ENCODE measurements at places on chromosomes 16 and 17.

DNA sequence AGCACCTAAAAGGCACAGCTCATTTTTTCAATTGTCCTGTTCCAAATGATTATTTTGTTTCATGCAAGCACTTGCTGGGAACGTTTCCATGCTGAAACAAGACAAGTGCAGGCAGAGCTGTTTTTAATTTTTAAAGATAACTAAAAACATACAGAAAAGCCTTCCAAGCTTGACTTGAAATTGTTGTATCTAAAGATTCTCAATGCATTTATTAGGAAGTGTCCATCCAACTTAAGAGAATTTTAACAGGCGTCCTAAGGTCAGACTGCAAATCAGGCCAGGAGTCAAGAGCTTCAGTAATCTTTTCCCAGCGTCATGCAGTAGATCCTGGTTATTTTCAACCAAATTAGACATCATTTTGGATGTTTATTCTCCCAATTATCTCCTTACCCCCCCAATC lies 702.8 kb downstream of the KCNJ2 start:
- DNase-seq = no peak

- DNase-seq = no peak
Measured at GRCh38 chr17:10041916-10042588, 137.0 kb upstream of the RCVRN start.

DNA sequence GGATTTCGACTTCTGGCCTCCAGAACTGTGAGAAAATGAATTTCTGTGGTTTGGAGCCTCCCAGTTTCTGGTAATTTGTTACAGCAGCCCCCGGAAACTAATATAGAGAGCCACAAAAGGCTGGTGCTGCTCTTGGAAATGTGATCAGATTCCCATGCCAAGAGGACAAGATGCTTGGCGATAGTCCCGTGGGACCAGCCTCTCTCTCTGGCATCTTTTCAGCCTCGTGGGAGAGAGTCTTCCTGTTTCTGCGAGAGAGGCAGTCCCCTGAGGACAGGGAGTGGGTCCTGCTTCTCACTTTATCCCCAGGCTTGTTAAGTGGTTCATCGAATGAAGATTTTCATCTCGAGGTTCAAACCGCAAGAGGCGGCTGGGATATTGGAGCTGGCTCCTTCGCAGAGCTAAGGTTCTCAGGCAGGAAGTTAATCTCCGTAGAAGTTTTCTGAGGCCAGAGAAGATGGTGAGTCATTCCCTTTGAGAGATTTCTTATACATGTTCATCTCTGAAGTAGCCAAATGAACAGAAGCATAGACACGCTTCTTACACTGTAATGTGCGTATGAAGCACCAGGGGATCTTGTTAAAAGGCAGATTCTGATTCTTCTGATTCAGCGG lies 211.6 kb upstream of the SDK2 start:
- DNase-seq = no peak

DNA sequence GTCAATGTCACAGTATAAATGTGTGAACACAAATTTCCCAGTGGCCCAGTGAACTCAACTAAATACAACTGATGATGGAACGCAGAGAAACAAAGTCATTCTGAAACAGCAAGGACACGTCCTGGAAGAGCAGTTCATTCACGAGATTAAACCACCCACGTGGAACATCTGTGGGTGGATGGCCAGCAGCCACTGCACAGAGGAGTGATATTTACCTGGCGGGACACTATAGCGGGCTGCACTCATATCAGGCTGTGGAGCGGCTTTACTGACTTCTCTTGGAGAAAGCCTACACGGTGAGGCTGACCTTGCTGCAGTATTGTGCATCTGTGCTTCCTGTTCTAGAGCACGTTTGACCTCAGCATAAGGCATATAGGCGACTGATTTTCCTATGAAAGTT lies 87.3 kb downstream of the TTC19 start:
- DNase-seq = no peak

DNA sequence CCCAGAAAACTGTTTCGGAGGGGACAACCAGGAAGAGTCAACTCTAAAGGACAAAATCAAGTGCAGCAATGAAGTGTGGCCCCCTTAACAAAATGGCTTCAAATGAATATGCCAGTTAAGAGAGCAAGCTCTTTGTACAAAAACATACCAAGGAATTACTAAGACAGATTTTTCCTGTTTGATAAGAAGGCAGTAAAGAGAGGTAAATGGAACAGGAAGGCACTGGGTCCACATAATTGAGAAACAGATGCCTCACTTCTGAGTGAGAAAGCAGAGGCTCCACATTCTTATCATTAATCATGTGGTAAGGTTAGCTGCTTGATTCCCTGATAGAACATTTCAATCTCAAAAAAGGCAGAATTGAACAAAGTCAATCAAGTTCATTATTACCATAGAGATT lies 44.9 kb downstream of the MBTD1 start:
- no peak for DNase-seq

GRCh38 chr17:80292521-80292971 lies 31.9 kb downstream of the RNF213 start:
- DNase-seq = no peak

DNA sequence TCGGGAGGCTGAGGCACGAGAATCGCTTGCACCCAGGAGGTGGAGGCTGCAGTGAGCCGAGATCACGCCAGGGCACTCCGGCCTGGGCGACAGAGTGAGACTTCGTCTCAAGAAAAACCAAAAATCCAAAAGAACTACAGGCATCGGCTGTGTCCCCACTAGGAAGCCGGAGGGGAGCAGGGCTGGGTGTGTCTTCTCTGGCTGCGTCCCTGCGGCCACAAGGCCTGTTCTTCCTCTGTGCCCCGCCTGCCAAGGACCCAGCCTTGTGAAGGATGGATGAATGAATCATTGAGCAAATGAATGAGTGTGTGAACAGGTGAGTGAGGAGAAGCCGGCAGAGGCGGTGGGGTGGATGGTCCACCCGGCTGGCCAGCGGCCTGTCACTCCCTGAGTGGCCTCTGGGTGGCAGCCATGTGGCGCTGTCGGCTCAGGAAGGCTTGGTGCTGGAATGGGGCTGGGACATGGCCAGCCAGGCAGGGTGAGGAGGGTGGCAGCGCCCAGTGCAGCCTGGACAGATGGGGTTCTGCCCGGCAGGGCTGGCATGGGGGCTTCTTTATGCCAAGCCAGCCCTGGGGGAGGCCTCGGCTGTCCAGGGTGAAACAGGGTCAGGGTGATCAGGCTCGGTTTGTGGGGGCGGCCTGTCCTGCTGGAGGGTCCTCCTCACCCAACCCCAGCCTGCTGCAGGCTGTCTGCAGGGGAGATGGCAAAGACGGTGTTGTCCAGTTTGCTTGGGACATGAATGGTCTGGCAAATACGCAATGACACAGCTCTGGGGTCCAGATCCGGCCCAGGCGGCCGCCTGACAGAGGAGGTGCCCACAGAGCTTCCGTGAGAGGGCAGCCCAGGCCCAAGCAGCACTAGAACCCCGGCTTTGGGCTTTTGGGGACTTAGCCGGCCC lies 21.7 kb downstream of the SLC25A10 start:
- DNase-seq = no peak

GRCh38 chr16:75622761-75623605 lies at the start of gene ADAT1:
ADAT1 (minus strand) TSS chr16:75623281; CDS start chr16:75620799, 2,482 bp downstream.
- DNase-seq = peak; percentile 97

DNA sequence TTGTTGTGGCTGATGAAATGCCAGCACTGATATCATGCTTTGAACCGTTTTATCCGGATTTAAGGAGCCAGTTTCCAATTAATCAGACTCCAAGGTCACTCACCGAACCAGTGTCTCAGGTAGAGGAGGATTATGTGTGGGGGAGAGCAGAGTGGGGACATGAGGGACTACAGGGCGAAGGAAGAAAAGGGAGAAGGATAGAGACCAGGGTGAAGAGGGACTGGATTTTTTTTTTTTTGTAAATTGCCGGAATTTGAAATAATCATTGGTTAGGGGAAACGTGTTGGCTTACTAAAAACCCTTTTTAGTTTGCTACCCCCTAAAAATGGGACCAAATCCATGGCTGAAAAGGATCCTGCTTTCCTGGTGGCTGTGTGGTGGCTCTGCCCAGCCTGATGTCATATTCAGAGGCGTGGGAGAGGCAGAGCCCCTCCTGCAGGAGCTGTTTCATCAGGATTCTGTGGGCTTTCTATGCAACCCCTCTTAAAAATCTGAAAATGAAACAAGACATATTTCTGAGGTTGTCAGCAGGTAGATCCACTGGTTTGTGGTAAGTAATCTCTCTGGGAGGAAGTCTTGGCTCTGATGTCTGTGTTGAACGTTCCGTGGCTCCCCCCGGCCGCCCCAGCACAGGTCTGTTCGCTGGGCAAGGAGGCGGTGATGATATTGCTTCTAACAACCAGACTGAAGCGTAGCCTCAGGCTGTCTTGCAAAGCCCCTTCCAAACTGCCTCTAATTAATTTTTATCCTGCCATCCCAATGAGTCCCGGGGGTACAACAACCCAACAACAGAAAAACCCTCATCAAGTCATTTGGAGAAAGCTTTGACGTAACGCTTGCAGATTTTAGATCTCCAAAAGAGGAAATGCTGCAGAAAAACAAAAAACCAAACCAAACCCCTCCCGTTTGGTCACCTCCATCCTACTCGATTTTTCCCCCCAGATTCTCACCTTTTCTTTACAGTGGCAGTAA lies 143.0 kb upstream of the ZFHX3 start:
- DNase-seq = no peak

DNA sequence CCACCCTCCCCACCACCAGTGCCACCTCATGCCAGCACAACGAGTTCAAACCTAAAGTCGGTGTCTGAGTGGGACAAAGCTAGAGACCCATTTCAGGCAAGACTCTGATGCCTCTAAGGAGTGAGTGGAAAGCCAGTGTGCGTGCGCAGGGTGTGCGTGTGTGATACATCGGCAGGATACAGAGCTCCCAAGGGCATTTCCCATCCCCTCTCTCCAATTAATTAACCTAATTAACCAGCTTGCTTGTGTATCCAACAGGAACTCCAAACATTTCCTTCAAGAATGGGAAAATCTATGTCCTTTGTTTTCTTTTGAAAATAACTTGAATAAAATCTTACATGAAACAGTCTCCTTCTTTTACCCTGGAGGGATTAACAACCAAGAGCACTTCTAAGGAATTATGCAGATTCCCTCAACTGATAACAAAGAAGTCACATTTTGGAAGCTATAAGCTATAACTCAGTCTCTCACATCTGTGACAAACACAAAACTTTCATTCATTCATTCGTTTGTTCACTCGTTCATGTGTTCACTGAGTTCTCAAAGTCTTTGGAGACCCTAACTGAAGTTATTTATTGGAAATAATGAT lies 9.9 kb downstream of the ATPAF2 start:
- no peak for DNase-seq

DNA sequence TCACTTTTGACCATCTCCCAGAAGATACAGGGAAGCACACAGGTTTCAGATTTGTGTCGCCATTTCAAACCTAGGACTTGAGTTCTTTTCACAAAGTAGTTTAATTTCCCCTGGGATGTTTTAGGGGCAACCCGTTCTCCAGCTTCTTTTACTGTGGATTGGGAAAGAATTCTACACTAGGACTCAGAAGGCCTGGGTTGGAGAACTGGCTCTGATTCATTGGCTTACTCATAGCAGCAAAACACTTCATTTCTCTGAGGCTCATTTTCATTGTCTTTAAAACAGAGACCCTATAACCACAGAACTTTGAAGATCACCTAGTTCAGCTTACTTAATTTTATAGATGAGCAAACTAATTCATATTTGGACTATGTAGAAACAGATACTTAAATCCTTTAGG lies 175.9 kb upstream of the SALL1 start:
- DNase-seq = no peak

DNA sequence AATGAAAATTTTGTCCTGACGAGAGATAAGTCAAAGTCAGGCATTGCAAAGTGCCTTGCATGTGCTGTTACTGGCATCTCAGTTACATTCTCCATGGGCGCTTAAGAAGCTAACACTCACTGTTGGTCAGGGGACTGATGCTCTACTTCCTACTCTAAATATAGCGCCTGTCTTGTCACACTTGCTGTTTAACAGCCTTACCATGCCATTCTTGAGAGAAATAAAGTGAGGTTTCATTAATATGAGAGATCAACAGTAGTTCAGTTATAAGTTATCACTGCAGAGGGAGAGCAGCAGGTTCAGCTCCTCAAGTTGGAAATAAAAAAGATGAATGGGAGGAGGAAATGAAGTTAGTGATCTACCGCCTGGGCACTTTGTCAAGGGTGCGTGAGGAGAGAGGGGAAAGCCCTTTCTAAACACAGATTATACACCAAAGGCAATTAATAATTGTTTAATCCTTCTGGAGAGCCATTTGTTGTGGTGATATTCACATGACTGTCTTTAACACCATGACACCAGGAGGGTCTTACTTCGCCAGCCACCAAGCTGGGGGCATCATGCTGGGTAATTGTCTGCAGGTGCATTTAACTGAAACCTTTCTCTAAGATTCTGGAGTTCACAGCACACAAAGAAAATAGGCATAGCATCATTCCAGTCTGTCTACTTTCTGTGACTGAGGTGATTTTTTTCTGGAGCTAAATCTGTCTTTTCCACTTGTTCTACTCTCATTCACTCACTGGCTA lies 568.7 kb upstream of the HSBP1 start:
- DNase-seq = no peak

DNA sequence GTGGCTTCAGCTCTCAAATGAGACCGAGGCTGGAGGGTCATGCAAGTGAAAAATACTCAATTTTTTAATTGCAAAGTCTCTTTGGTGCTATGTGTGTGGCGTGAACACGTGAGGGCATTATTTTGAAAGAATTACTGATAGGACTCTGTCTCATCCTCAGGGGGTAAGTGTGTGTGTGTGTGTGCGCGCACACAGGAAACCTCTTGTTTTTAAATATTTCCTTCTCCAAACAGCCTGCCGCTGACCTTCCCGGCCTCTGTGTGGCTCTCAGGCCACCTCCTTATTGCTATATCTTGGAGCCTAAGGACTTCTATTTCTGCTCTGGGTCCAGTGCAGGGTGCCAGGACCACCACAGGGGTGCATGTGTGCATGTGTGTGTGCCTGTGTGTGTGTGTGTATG lies 99.7 kb downstream of the CMIP start:
- no peak for DNase-seq

DNA sequence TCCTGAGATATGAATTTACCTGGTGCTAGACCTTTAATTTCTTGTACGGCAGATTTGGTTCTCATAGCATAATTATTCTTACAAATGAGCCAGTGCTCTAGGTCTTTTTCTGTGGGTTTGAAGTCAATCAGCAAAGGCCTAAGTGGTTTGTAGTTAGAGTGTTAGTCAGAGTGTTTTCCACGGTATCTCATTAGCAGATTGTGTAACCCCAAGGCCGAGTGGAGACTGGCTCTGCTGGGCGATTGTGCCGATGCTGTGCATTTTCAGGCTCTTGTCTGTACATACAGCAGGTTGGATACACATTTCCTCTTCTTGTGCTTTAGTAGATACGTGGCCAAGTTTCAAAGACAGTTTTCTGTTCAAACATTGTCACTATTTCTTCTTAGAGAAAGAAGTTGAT lies 78.6 kb upstream of the CA10 start:
- DNase-seq = no peak

- DNase-seq = no peak
Measured at GRCh38 chr17:55632893-55633292, 89.8 kb downstream of the TMEM100 start.

Data from vagina (tissue), 2 donors.